ENCODE measurements at places on chromosomes 2 and 18.

DNA sequence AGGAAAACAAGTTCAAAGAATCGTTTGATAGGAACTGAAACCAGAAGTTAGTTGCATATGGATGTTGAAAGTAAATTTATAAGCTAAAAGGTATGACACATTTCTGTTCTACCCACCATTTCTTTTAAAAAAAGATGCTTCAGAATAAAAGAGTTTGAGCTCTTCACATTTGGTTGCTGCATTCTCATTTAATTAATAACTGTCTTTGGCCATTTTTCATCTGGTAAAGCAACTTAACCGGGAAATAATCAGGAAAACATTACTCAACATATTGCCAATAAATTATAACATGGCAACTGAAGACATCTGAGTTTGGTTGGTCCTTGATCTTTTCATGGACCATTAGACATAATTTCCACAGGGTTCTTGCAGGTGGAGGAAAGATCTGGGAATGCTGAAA lies 180.2 kb upstream of the TWIST2 start:
- no peak for DNase-seq

- DNase-seq = no peak
Measured at GRCh38 chr2:7881063-7881462, 800.8 kb upstream of the ID2 start.

- DNase-seq = no peak
Measured at GRCh38 chr2:142307086-142307485, 176.3 kb upstream of the LRP1B start.

GRCh38 chr2:25227576-25227975 lies 59.2 kb upstream of the POMC start:
- no peak for DNase-seq

- peak; percentile 83 for DNase-seq
Measured at GRCh38 chr2:9112079-9112721, 94.4 kb upstream of the ASAP2 start.

- DNase-seq = no peak
Measured at GRCh38 chr2:239327536-239328350, 73.1 kb downstream of the HDAC4 start.

DNA sequence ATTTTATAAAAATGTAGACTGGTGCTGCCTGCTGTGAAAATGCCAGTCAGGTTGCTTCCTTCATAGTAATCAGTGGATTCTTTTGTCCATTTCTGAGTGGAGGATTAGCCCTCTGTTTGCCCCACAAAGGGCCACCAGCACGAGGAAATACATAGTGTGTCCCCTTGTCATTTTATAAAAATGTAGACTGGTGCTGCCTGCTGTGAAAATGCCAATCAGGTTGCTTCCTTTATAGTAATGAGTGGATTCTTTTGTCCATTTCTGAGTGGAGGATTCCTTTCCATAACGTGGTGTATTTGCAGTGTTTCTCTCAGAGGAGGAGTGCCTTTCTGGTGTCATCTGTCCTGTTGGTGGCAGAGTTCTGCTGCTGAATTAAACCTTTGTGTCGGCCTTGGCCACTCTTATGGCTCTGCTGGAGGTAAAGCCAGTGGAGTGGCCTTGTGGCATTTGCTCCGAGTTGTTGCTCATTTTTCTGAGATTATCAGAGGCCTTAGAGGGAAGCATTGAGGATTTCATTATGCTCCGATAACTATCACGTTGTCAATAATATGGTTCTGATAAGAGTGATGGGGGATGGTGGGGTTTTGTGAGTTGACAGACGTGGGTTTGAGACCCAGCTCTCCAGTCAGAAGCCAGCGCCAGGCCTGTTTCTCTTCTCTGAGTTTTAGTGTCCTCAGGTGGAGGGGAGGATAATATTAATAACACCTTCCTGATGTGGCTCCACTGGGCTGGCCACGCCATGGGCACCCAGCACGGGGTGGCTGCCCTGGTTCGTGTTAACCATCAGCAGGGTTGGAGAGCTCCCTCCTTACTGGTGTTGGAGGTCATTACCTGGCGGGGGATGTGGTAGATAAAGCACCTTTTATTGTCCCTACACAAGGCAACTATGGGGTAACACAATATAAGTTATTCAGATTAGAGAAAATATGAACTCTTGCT lies 96.6 kb downstream of the NEDD4L start:
- DNase-seq = no peak

- DNase-seq = no peak
Measured at GRCh38 chr2:43636621-43637020, 439 bp upstream of the PLEKHH2 start.

GRCh38 chr2:144937910-144938709 lies 418.2 kb upstream of the ZEB2 start:
- peak; percentile 84 for DNase-seq

DNA sequence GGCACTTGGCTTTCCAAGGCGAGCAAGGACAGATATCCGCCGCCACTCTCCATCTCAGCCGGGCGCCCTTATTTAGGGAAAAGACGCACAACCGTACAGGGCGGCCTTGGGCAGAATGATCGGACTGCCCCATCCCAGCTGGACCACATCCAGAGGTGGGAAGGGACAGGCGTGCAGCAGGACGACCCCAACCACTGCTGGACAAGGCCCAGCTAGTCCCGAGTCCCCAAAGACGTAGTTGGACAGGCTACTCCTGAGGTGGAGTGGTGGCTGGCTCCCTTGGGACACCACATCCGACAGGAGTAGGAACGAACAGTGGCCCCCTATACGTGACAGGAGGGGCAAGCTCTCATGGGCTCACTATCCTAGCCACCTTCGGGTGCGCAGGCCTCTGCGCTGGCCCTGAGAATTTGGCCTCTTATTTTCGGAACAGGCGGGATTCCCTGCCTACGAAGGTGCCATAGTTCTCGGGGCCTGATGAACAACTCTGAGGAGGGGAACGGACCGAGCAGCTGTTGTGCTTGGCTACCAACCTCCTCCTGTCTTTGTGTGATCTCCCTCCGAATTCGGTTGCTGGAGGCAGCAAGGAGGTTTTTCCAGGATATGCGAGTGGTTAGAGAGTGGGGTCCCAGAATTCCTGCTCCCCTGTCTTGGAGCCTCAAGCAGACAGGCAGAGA lies 2.3 kb downstream of the FEV start:
- DNase-seq = no peak

GRCh38 chr2:19895535-19895934 lies 6.2 kb downstream of the TTC32 start:
- DNase-seq = no peak

DNA sequence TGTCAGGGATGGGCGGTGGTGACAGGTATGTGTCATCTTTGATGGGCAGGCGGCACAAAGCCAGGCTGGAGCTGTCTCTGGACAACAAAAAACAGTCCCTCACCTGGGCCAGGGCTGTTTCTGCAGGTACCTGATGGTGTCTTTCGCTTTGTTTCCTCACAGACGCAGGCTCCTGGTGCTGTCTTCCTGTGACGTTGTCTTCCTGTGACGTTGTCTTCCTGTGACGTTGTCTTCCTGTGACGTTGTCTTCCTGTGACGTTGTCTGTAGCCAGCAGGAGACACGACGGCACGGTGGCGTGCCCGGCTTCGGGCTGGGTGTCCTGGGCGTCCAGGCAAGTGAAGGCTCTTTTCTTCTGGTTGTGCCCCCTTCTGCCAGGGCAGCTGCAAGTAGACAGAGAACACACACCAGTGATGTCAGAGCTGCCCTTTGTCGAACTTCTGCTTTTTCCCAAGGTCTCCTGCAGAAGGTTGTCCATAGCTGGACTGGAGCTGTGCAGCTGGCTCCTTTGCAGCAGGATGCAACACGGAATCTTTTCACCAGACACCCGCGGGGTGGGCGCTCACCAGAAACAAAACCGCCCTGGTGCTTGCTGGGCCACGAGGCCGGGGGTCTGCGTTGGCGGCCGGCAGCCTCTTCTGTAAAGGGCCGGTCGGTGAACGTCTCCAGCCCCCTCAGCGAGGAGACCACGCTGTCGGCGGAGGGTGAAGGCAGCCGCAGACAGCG lies 21.1 kb downstream of the GPR35 start:
- DNase-seq = no peak

- DNase-seq = no peak
Measured at GRCh38 chr18:58802959-58803358, 61.7 kb upstream of the ZNF532 start.

DNA sequence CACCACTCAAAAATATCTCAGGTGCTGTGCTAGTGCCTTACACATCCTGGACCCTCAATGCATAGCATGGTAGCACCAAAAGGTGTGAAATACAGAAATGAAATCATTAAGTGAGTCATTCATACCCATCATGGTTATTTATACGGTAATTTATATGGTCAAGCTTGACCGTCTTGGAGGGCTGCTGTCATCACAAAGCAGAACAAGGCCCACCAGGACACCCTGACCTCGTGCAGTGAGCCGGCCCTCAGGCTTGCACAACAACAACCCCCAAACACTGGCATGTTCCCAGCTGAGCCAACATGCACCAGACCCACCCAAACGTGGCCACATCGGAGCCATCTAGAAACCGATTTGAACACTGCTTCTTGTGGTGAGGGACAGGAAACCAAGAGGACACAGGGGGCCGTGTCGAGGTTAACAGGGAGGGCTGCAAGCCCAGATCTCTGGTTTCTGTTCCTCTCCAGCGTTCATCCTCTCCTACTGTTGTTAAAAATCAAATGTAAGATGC lies 378.5 kb upstream of the ID2 start:
- no peak for DNase-seq

- DNase-seq = peak; percentile 47
Measured at GRCh38 chr2:83650898-83651297, 808.2 kb downstream of the SUCLG1 start.

GRCh38 chr2:61456070-61456745 lies 14.7 kb downstream of the USP34 start:
- DNase-seq = no peak

- no peak for DNase-seq
Measured at GRCh38 chr18:38032516-38032915, 466.9 kb upstream of the CELF4 start.

- no peak for DNase-seq
Measured at GRCh38 chr18:66838340-66838987, 234.6 kb upstream of the CDH19 start.

DNA sequence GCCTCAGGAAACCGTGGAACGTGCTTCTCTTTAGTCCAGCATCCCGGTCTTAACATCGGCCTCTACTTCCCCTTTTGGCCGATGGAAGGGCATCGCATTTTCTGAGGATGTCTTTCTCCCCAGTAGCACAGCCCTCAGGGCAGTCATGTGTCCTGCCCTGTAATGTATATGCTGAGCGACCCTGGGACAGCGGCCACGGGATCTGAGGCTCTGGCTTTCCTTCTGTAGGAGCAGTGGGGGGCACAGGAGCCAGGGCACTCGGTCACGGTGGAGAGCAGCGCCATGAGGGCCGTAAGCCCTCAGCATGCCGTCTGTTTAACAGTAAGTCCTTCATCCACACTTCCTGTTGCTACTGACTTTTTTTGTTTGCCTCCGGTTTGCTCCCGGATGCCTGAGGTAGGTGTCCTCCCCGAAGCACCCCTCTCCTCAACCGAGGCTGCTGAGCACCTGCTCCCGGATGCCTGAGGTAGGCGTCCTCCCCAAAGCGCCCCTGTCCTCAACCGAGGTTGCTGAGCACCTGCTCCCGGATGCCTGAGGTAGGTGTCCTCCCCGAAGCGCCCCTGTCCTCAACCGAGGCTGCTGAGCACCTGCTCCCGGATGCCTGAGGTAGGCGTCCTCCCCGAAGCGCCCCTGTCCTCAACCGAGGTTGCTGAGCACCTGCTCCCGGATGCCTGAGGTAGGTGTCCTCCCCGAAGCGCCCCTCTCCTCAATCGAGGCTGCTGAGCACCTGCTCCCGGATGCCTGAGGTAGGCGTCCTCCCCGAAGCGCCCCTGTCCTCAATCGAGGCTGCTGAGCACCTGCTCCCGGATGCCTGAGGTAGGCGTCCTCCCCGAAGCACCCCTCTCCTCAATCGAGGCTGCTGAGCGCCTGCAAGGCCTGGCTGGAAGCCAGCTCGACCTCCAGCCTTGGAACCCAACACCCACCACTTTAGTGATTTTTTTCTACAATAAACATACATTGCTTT lies 169.3 kb downstream of the HDAC4 start:
- no peak for DNase-seq

DNA sequence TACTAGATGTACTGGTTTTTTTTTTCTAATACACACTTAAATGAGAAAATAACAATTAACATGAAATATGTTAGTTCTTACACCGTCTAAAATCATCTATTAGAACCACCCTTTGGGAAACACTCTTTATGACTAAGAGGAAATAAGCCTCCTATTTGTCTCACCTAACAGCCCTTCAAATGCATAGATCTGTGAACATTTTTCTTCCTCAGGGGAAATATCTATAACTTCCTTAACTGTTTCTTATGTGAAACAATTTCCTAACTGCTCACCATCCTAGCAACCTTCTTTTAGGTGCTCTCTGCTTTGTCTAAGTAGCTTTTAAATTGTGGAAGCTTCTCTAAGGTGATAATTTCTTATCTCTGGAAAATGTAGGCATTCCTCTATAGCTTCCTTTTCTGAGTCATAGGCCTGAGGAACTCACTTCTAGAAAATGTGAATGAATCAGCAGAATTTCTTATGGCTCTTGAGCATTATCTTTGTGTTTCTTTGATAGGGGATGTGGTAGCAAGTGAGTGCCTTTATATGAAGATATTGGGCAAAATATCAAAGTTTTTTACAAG lies 56.1 kb downstream of the CNTNAP5 start:
- DNase-seq = peak; percentile 3

All from skeletal muscle cell (primary cell).